ENCODE measurements at places on chromosomes 16 and 17.
A peak's percentile ranks its signal among the peaks of the same experiment; 100 is the strongest.

DNA sequence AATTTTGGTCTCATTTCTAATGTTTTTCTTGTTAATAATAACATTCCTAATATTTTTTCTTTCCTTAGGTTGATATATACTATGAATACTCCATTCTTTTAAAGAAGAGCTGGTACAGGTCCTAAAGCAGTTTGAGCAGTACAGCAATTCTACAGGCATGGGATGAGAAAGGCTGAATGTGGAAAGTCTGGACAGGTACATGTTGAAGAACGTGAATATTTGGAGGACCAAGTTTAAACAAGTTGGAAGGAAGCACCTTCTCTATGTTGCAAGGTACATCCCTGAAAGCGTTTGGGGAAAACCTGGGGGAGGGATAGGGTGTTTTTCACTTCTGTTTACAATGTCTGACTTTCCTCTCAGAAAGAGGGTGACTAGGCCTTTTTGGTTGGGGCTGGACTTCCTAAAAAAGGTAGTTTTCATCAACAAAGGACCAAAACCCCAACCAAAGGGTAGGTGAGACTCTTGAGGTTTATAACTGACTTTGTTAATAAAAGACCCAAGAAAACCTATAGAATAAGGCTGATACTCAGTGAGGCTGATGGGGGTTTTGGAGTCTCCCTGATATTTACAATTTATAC, 95.9 kb upstream of the AXIN2 start:
- DNase-seq: no peak

DNA sequence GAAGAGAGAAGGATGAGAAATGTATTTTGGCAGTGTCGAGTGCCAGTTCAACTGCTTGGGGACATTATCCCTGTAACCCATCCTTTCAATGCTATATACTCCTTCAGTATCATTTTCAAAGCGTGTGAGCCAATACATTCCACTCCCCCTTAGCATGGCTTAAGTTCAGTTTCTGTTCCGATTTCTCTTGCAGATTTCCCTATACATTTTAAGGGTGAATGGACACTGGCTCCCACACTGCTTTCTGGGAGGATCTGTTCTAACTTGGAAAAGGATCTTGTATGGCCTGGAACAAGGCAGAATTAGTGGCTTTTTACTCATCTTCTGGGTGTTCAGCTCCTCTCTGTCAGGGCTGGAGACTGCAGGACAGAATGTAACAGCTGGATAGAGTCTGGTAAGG, 333.8 kb downstream of the HAPSTR1 start:
- DNase-seq: no peak

DNA sequence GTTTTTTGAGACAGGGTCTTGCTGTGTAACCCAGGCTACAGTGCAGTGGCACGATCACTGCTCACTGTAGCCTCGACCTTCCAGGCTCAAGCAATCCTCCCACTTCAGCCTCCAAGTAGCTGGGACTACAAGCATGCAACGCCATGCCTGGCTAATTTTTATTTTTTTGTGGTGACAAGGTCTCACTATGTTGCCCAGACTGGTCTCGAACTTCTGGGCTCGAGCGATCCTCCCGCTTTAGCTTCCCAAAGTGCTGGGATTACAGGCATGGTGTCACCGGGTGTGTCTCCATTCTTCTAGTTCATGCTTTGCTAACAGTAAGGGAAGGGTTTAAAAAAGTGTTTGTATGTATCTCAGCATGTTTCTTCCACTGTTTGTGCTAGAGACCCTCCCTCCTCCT, 101.8 kb downstream of the HIC1 start:
- DNase-seq: no peak

DNA sequence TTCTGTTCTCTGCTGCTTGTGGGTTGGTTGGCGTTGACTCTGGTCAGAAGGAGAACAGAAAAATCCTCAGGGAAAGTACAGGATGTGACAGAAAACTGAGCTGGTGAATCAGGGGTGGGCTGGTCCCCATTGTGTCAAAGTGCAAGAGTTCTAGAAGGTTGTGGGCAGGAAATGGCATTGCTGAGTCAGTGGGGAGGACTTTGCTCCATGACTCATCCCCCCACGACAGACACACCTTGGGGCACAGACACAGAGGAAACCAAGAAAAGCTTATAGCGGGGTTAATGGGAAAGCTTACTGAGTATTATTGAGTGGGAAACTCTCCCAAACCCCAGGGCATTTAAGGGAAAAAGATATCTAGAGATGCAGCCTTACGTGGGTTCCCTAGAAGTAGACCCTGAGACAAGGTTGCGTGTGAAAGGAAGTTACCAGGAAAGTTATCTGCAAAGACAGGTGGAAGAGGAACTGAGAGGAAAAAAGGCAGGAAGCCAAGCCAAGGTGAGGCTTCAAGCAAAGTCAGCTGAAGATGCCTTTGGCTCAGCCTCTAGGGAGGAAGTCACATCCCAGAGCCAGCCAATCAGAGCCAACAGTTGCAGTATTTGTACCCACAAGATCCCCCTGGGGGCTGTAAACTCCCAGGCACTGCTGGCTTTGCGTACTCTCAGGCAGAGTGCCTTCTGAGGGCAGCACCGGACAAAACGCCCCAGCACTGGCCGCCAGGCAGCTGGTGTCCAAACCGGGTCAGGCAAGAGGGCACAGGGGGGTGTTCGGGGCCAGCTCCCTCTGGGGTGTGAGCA, 86.4 kb downstream of the FOXL1 start:
- DNase-seq: peak; percentile 97

DNA sequence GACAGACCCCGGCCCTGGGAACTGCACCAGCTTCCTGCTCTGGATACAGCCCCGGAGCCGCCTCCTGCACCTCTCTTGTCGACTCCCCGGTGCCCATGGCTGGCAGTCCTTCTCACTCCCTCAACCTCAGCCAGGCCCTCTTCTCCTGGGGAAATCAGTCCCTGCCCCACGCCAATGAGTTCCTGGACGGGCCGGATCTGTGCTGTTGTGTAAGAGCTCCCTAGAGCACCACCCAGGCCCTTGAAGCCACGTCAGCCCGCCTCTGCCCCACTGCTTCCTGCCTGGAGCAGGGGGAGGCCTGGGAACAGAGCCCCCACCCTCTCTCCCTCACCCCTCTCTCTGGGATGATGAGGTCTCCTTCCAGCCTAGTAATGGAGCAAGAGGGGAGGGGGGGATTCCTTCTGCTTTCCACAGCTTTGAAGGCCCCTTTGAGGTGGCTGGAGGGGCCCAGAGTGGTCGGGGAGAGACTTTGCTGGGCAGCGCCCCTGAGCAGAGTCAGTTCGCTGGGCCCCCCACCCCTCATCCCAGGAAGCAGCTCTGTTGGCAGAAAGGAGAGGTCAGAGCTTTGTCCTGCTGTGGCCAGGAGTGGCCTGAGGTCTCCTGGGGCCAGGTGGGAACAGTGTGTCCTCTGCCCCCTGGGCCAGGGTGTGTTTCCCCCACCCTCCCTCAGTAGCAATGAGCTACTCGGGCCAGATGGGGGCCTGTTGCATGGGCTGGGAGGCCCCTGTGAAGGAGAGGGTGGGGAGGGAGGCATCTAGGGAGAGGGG, 3.8 kb downstream of the PRR29 start:
- no peak for DNase-seq

- DNase-seq: no peak
Observed at GRCh38 chr17:73513426-73513825, 130.8 kb downstream of the SDK2 start.

DNA sequence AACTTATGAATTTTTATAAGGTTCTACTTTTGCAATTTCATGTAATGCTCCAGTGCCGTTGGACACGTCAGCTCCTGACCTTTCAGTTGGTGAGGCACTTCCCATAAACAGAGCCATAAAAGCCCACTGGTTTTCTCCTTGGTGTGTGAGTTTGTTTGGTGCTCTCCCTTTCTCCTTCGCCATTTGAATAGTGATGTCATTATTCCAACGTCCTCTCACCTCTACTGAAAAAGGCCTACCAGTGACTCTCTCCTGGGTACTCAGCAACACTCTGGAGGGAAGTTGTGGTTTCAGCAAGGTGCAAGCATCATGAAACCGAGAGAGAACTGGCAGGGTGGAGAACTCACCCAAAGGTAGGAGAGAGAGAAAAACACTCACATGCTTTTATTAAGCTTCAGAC, 29.6 kb upstream of the HNF1B start:
- DNase-seq: no peak

DNA sequence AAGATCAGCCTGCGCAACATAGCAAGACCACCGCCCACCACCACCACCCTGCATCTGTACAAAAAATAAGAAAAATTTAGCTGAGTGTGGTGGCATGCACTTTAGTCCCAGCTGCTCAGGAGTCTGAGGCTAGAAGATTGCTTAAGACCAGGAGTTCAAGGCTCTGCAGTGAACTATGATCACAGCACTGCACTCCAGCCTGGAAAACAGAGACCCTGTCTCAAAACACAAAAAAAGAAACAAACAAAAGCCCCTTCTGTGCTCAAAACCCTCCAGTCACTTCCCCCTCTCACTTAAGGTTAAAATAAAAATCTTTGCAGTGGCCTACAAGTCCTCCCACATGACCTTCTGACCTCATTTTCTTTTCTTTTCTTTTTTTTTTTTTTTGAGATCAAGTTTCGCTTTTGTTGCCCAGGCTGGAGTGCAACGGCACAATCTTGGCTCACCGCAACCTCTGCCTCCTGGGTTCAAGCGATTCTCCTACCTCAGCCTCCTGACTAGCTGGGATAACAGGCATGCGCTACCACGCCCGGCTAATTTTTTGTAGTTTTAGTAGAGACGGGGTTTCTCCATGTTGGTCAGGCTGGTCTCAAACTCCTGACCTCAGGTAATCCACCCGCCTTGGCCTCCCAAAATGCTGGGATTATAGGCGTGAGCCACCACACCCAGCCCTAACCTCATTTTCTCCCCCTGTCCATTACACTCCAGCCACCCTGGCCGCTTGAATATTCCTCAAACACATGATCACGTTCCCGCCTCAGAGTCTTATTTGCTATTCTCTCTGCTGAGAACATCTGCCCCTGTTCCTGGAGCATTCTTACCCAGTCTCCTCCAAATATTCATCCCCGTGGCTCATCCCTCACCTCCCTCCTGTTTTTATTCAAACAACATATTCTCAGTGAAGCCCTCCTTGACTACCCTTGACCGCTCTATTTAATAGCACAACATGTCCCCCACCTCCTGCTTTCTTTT, 126.6 kb upstream of the MED13 start:
- DNase-seq: no peak

DNA sequence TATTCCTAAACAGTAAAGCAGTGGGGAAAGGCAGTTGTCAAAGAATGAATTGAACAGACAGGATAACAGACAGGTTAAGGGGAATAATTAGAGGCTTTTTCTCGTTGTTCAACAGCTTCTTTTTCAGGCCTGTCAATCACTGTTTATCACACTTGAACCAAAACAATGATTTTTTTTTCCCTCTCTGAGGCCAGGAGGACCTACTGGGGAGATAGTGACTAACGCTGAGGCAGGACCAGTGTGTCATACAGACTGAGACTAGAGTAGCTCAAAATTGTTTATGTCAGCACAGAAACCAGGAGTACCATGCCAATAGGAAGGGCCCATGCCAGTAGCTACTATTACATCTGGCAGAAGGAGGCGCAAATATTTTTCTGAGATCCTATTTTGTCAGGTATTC, 41.3 kb upstream of the NLK start:
- DNase-seq: peak; percentile 82

DNA sequence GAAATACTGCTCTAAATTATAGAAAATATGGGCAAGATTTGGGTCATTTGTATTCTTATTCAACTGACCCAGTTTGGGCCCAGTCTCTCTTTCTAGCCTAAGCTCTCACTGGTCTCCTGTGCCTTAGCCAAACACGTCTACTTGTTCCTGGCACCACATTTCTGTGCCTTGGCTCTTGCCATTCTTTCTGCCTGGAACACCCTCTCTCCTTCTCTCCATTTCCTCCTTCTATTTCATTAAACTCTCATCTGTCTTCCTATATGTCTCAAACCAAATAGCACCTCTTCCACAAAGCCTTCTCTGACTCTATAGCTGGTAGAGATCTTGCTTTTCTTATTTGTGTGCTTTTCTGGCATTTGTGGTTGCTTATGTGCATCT, 37.7 kb upstream of the NUFIP2 start:
- no peak for DNase-seq

DNA sequence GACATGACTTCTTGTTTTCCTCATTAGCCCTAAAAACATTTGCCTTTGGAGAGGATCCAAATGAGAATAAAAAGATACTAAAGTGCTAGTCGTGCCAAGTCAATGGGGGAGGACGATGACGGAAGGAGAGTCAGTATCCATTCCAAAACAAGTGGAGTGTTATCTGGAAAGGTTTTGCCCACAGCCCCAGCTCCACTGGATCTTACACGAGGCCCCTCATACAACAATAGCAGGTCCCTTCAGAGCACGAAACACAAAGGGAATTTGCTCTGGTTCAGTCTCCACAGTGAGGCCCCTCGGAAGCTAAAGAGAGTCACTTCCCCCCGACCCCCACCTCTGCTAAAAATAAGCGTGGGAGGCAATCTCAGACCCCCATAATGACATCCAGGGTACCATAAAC, 496.9 kb upstream of the ZFHX3 start:
- no peak for DNase-seq

- no peak for DNase-seq
Observed at GRCh38 chr16:48405907-48406306, 20.7 kb upstream of the SIAH1 start.

DNA sequence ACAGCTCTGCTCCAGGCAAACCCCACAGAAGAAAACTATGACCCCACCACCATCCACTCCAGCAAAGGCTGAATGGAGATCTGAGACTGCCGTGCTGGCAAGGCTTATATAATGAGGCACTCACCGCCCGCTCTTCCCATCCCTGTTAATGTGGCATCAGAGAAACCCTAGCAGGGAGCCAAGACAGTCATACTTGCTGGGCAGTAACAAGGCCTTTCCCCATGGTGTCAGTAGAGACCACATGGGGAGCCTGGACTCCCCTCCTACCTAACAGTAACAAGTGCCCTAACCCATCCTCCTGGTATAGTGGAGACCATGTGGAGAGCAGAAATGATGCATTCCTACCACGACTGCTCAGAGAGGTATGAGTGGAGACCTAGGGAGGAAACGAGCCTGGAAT, 235.2 kb downstream of the C16orf78 start:
- DNase-seq: no peak

DNA sequence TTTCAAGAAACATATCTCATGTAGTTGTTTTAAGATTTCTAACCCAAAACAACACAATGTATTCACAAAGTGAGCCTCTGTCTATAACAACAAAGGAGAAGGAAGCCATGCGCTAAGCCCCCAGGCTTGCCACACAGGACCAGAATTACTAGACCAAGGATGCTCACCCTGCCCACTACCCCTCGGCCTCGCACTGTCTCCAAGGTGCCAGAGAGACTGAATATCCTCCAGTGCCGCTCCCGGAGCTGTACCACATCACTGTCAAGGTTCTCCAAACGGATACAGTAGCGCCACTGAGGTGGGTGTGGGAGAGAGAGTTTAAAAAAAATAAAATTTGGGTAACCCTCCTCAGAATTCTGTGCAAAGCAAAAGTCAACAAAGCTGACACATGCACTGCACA, 7.1 kb downstream of the POLDIP2 start:
- no peak for DNase-seq

DNA sequence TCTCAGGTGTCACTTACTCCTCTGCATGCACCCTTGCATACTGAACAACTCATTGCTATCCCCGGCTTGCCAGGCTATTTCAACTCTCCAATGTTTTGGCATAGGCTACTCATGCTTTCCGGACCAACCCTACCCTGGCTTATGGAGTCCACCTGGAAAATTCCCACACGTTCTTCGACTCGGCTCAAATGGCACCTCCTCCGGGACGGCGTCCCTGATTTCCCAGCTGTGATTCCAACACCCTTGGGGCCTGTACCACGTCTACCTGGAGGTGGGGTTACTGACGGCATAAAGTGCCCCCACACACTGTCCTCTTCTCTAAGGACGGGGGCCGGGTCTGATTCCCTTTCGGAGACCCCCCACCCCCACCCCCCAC, 498 bp downstream of the SMYD4 start:
- peak; percentile 4 for DNase-seq
